ENCODE measurements at places on chromosomes 2 and 18.

DNA sequence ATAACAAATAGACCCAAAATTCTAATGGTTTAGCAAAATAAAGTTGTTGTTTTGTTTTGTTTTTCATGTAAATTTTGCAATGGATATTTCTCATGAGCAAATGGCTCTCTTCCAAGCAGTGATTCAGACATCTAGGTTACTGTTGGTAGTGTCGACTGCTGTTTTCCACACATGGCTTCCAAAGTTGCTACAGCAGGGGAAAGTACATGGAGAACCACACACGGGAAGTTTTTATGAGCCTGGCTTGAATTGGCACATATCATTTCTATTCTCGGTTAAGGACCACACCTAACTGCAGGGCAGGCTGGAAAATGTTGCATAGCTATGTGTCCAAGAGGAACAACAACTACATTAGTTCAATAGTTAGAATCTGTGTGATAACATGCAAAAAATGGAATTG, 262.1 kb downstream of the GALNT13 start:
- H3K36me3 ChIP-seq, result no peaks in the 10 kb centered on the region
- no peaks in the 10 kb centered on the region for H3K4me1 ChIP-seq
- no peaks in the 10 kb centered on the region for H3K27me3 ChIP-seq
- H3K4me3 ChIP-seq, result no peak overlapping the region

- no peak for DNase-seq
- H3K27ac ChIP-seq, result no peak within 1 kb of the TSS
- H3K27me3 ChIP-seq, result peaks cover 68% of the 10 kb centered on the region
- no peak within 1 kb of the TSS for H3K4me3 ChIP-seq
These were observed at the start of gene UNC80 for GRCh38 chr2:209771474-209772289. Gene UNC80 (plus strand): TSS chr2:209771832. CDS start chr2:209772073, 241 bp downstream.

- H3K4me3 ChIP-seq, result no peak overlapping the region
- peaks cover 6% of the 10 kb centered on the region for H3K36me3 ChIP-seq
- DNase-seq, result no peak
- peaks cover 26% of the 10 kb centered on the region for H3K4me1 ChIP-seq
- no peaks in the 10 kb centered on the region for H3K27me3 ChIP-seq
These were observed 7.3 kb downstream of the INSIG2 start for GRCh38 chr2:118095610-118096009.

DNA sequence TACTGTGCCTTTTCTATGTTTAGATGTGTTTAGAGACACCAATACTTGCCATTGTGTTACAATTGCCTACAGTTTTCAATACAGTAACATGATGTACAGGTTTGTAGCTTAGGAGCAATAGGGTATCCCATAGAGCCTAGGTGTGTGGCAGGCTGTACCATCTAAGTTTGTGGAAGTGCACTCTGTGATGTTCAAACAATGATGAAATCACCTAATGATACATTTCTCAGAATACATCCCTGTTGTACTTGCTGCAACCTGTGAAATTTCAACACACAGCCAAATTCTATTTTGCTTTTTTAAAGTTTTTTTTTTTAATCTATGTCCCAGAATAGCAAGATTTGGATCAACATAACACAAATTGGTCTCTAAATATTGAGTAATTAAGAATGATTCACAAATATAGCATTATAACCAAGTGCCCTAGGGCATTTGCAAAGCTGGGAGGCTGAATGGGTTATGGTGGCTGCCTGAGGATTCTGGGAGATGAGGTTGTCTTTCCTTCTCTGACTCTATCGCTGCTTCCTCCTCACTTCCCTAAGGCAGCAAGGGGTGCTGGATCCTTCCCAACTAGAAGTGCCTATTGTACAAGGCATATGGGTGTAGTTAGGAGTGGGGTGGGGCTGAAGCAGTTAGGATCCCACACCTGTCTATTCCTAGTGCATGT, 78.3 kb downstream of the SKA1 start:
- no peaks in the 10 kb centered on the region for H3K4me1 ChIP-seq
- no peak overlapping the region for H3K27ac ChIP-seq
- H3K27me3 ChIP-seq, result peaks cover 52% of the 10 kb centered on the region

DNA sequence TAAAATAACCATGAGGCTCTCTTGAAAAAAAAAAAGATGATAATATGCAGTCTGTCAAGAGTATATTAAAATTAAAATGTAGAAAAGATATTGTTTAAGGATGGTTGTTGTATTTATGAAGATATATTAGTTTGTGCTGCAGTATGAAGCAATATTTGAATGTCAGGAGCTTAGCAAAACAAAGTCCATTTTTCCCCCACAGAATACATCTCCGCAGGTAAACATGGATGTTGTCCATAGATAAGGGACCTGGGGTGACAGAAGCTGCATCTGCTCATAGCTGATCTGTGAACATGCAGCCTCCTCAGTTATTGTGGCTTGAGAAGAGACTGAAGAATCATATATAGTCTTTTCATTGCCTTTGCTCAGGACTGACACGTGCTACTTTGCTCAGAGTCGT, 366.1 kb upstream of the MMADHC start:
- no peaks in the 10 kb centered on the region for H3K27me3 ChIP-seq
- H3K4me1 ChIP-seq, result no peaks in the 10 kb centered on the region
- H3K27ac ChIP-seq, result no peak overlapping the region
- no peak overlapping the region for H3K4me3 ChIP-seq

DNA sequence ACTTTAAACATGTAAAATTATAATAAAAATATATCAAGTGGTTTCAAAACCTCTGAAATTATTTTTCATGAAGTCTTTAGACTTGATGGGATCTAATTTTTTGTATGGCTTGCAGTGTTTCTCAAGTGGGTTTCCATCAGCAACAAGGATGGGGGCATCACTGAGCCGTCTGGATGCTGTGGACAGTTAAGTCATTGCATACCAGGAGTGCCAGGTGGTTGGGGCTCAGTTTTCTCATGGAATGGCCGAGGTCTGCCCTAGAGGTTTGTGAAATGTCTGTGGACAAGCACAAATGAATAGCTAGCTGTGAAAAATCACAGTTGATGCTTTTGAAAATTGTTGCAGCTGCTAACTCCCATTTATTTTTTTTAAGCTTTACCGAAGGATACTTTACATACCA, 1.7 kb downstream of the PRELID3A start:
- H3K27me3 ChIP-seq, result peaks cover 15% of the 10 kb centered on the region
- no peak overlapping the region for H3K4me3 ChIP-seq
- peaks cover 4% of the 10 kb centered on the region for H3K36me3 ChIP-seq
- no peak overlapping the region for H3K27ac ChIP-seq
- no peak for DNase-seq
- H3K4me1 ChIP-seq, result peaks cover 23% of the 10 kb centered on the region

DNA sequence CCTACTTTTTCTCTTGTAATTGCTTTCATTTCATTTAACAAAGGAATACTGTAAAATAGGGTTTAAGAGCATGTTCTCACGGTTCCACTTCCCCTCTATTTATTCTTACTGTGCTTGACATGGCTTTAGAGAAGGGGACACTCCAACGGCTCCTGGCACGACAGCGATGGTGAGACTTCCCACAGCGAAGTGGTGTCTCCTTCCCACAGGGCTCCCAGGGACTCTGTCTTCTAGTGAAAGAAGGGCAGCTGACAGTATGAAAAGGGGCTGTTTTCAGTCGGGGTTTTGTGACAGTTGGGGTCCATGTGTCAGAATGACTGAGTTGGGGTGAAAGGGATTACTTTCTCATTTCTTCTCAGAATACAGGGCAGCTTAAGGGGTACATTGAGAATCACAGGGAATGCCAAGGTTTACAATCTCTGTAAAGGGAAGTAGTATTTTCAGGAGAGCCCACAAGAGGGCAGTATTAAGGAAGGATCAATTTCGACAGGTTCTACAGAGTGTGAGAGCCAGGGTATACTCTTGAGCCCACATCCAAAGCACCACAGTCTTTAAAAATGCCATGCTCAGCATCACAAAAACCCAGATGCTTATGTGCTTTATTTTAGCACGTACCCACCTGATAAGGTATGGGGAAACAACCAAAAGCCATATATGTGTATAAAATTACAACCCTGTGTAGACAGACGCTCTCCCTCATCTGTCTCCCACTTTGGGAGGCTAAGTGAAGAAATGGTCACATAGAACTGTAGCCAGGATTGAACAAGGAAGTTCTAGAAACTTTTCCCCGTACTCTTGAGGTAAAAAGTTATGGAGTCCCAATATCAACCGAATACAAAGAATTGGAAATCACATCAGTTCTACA, 31.3 kb upstream of the RAPGEF4 start:
- H3K27ac ChIP-seq, result no peak overlapping the region
- H3K4me3 ChIP-seq, result no peak overlapping the region
- H3K4me1 ChIP-seq, result no peaks in the 10 kb centered on the region
- no peak for DNase-seq
- peaks cover 2% of the 10 kb centered on the region for H3K36me3 ChIP-seq
- H3K27me3 ChIP-seq, result peaks cover 62% of the 10 kb centered on the region

DNA sequence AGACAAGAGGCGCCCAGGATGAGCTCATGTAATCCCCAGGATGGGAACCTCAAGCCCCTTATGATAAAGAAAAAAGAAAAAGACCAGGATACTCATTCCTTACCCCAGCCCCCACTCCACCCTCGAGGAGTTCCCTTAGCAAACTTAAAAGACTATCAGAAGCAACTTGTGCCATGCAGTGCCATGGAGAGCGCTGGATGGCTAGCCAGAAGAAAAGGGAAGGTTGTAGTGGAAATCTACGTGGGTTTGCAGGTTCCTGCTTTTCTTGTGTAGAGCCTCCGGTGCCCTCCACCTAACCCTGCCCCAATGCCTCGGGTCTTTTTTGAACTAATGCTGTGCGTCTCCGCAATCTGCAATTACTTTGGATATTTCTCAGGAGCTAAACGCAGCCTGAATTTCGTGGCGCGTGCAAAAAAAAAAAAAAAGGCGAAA, 16.2 kb upstream of the BCL11A start:
- no peaks in the 10 kb centered on the region for H3K36me3 ChIP-seq
- no peak overlapping the region for H3K27ac ChIP-seq
- H3K4me1 ChIP-seq, result no peaks in the 10 kb centered on the region
- no peak overlapping the region for H3K4me3 ChIP-seq
- DNase-seq, result no peak

DNA sequence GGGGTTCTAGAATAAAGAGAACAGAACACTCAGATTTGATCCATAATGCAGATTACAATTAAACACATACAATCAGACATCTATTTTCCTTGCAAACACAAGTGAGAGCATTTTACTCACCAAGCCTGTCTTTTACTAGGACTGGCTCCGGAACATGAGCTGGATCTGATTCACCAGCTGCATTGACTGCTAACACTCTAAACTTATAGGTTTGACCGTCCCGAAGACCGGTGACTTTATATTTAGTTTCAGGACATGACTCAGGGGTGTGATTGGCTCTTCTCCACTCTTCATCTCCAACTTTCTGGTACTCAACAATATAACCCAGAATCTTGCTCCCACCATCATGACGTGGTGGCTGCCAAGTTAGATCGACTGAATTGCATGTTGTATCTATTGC, 112.4 kb downstream of the PLEKHA3 start:
- H3K27ac ChIP-seq, result no peak overlapping the region
- H3K36me3 ChIP-seq, result peaks cover 3% of the 10 kb centered on the region
- no peak overlapping the region for H3K4me3 ChIP-seq

DNA sequence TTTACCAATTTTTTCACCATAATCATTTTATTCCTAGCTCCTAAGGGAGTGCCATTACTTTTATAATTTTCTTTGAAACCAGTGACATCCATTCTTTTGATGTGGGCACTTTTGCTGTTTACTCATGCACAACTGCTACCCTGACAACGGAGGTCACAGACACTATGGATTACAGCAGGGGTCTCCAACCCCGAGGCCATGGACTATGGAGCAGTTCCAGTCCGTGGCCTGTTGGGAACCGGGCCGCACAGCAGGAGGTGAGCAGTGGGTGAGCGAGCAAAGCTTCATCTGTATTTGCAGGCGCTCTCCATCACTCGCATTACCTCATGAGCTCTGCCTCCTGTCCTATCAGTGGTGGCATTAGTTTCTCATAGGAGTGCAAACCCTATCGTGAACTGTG, 34.6 kb downstream of the PRPF40A start:
- H3K4me1 ChIP-seq, result peaks cover 29% of the 10 kb centered on the region
- peaks cover 26% of the 10 kb centered on the region for H3K36me3 ChIP-seq
- no peak for DNase-seq
- H3K4me3 ChIP-seq, result no peak overlapping the region
- no peaks in the 10 kb centered on the region for H3K27me3 ChIP-seq
- H3K27ac ChIP-seq, result no peak overlapping the region

- H3K4me3 ChIP-seq, result no peak overlapping the region
- peaks cover 27% of the 10 kb centered on the region for H3K4me1 ChIP-seq
- no peaks in the 10 kb centered on the region for H3K27me3 ChIP-seq
- peaks cover 2% of the 10 kb centered on the region for H3K36me3 ChIP-seq
- DNase-seq, result no peak
- peak overlapping the region; percentile 71 for H3K27ac ChIP-seq
These were observed 14.5 kb upstream of the FOSL2 start for GRCh38 chr2:28377984-28378678.

DNA sequence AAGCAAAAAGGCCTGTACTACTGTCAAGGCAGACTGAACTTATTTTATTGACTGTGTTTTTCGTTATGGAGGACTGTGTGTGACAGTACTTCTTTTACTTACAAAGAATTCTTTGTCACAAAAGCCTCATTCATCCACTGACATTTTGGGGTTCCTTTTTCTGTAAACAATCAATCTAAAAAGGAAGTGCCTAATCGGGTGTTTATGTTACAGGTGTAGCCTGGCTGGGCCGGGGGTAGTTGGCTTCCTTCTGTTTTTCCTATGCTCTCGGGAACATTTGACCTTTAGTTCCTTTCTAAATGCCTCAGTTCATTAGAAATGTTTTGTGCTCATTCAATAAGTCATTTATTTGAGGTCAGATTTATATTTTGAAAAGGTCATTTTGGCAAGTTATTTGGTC, 8.3 kb downstream of the ZCCHC2 start:
- peaks cover 52% of the 10 kb centered on the region for H3K4me1 ChIP-seq
- DNase-seq, result no peak
- H3K27me3 ChIP-seq, result no peaks in the 10 kb centered on the region
